Keratinocyte (primary cell): ENCODE measurements at places on chromosomes 7 and 10.

GRCh38 chr7:39681887-39682441 is 58.6 kb downstream of the RALA start:
- no peaks in the 10 kb centered on the region for H3K27me3 ChIP-seq
- no peaks in the 10 kb centered on the region for H3K36me3 ChIP-seq
- no peak overlapping the region for H3K4me3 ChIP-seq
- no peaks in the 10 kb centered on the region for H3K4me1 ChIP-seq

GRCh38 chr7:111012149-111012548 is 78.8 kb upstream of the LRRN3 start:
- no peak overlapping the region for H3K4me3 ChIP-seq
- H3K27ac ChIP-seq: no peak overlapping the region
- H3K27me3 ChIP-seq: no peaks in the 10 kb centered on the region

- H3K27ac ChIP-seq: no peak within 1 kb of the TSS
- peaks cover 9% of the 10 kb centered on the region for H3K4me1 ChIP-seq
- peaks cover 3% of the 10 kb centered on the region for H3K27me3 ChIP-seq
- peak within 1 kb of the TSS; percentile 74 for H3K4me3 ChIP-seq
These were observed at the start of gene EXOC6 for GRCh38 chr10:92848441-92849233. Gene EXOC6, plus strand, starts transcription at chr10:92848520. Its CDS starts 14 bp downstream, at chr10:92848534.

DNA sequence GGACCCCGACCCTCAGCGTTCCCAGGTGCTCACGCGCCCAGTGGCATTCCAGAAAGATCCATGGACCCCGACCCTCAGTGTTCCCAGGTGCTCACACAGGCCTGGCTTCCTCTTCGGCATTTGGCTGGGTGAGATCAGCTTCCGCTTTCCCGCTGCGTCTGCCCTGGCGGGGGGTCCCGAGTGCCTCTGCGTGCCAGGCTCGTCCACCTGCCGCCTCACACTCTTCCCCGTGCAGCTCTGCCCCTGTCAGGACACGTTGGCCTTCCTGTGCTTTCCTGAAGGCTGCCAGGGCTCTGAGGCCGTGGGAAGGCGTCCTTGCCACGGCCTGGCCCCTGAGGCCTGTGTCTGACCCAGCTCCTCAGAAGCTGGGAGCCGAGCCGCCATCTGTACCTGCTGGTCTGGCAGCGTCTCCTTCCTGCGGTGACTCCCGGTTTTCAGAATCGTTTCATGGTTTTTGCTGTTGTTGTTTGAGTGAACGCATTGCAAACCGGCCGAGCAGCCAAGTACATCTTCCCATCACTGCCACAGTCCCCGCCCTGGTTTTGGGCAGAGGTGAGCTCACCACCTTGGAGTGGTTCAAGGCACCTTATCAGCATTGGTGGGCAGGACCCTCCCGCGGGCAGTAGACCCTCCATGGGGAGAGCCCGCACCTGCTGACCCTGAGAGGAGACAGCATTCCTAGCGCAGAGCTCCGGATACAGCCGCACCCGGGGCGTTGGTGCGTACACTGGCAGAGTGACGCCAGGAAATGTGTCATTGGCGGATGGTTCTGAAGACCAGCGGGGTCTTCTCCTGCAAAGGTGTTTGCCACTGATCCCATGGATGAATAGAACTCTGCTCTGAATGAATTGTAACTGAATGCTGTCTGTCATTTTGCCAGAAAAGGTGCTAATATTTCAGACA is 17.4 kb downstream of the NKX6-2 start:
- no peaks in the 10 kb centered on the region for H3K27me3 ChIP-seq
- DNase-seq: no peak
- no peak overlapping the region for H3K4me3 ChIP-seq
- no peaks in the 10 kb centered on the region for H3K36me3 ChIP-seq
